Fibroblast of skin of left biceps (primary cell): ENCODE measurements at places on chromosomes 2 and 18.

DNA sequence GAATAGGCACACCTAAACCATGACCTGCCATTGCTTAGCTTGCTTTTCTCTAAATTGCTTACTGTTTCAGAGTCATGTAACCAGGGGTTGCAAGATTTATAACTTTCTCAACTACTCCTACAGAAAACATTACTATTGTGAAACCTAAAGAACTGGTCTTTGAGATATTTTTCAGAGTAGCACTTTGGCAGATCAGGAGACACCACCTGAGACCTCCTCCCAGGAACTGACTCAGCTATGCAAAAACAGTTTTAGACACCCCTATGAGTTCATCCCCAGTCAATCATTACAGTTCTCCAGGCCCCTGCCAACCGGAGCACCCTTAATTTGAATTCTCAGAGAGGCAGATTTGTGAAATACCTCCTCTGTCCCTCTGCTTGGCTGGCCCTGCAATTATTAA is 80.3 kb downstream of the MBOAT2 start:
- no peak for DNase-seq

GRCh38 chr2:165539985-165540384 is 70.5 kb downstream of the CSRNP3 start:
- DNase-seq: no peak

GRCh38 chr2:161384864-161385263 is 31.2 kb upstream of the TBR1 start:
- no peak for DNase-seq

DNA sequence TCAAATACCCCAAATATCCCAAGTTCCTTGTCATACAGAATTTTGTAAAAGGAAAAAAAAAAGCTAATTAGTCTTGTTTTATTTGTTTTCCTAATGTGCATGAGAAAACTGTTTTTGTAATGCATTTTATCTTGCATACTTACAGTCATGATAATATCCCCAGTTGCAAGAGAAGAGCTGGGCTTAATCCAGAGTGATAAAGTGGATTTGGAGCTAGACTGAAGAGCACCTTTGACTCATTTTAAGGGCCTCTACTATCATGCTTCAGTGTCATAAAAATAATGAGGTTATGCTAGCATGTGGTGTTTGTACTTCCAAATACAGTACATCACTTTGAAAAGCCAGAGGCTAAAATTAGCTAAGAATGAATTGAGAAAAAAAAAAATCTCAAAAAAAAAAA is 26.4 kb downstream of the ARHGAP15 start:
- DNase-seq: no peak

DNA sequence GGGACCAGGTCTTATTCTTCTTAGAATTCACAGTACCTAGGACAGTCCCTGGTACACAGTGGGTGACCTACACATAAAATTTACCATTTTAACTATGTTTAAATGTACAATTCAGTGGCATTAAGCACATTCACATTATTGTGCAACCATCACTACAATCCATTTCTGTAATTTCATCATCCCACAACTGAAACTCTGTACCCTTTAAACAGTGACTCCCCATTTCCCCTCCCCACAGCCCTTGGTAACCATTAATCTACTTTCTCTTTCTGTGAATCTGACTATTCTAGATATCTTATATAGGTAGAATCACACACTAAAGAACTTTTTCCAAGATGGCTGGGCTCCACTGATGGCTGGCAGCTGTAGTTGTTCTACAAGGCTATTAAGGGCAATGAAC is 41.6 kb downstream of the GFPT1 start:
- DNase-seq: no peak

GRCh38 chr2:47651296-47651695 is 131.6 kb upstream of the MSH6 start:
- no peak for DNase-seq

DNA sequence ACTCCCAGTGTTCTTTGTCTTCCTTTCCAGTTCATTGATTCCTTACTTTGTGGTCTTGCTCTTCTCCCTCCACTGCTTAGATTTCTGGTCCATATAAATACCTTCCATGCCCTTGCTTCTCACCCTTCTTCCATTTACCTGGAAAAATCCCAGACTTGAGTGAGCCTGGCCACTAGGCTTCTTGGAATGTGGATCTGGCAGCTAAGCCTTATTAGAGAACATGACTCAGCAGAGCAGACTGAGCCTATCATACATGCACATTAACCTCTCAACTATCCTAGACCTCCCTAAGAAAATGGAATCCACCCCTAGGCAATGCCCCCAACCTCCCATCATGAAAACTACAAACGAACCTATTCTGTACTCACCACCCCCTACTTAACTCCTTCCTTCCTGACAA is 127.7 kb downstream of the RHBDD1 start:
- peak; percentile 37 for DNase-seq
